ENCODE measurements at places on chromosomes 6 and 20.

DNA sequence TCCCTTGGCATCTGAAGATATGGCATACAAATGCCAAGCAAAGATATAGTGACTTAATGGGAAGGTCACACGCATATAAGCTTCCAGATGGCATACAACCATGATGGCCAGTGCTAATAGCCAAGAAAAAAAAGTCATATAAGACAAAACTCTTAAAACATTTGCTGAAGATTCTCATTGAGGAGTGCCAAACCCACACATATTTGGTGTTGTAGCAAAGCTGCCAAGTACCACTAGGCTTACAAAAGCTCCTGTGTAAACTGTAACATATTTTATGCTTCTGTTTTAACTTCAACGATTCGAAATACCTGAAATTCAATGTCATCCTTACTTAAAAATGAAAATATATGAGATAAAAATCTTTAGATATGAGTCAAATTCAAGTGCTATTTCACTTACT, 123.0 kb downstream of the HMGCLL1 start:
- no peak for DNase-seq

GRCh38 chr6:38259736-38260135, 380.0 kb downstream of the BTBD9 start:
- no peak for DNase-seq

DNA sequence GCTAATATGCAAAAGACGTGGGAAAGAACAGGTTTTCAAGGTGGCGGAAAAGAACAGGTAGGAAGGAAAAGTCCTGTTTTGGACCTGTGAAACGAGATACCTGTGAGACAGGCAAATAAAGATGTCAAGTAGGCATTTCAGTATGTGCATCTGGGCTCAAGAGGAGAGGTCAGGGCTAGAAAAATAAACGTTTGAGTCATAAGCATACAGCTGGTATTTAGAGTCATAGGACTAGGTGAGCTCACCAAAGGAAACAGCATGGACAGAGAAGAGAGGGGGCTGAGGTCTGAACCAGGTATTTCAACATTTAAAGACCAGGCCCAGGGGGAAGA, 14.9 kb downstream of the MTFR2 start:
- DNase-seq = no peak

DNA sequence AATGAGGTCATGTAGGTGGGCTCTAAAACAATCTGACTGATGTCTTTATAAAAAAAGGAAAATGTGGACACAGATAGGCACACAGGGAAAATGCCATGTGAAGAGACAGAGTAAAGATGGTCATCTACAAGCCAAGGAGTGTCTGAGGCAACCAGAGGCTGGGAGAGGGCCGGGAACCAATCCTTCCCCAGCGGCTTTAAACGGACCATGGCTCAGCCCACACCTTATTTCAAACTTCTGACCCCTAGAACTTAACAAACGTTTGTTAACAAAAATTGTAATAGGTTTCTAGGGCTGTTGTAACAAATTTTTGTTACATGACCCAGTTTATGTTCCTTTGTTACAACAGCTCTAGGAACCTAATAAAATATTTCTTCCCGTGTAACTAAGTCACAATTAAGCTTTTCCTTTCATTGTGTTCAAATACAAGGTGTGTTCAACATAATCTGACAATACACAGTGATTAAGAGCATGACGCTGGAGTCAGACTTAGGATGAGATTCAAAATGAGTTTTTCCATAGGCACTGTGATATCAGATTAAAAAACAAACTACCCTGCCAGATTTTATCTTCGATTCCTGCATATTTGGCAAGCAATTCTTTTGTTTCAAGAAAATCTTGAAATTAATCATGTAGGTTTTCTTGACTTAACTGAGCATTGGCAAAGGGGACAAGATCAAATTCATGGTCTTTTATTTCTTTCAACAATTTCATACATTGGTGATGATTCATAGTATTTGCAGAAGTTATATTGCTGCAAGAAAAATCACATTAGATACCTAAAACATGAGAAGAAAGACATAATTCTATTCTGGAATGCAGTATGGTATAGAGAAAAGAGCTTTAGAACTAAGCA, 169.5 kb upstream of the RIPOR2 start:
- DNase-seq = no peak

GRCh38 chr6:20729086-20729485, 194.8 kb downstream of the CDKAL1 start:
- DNase-seq = no peak

DNA sequence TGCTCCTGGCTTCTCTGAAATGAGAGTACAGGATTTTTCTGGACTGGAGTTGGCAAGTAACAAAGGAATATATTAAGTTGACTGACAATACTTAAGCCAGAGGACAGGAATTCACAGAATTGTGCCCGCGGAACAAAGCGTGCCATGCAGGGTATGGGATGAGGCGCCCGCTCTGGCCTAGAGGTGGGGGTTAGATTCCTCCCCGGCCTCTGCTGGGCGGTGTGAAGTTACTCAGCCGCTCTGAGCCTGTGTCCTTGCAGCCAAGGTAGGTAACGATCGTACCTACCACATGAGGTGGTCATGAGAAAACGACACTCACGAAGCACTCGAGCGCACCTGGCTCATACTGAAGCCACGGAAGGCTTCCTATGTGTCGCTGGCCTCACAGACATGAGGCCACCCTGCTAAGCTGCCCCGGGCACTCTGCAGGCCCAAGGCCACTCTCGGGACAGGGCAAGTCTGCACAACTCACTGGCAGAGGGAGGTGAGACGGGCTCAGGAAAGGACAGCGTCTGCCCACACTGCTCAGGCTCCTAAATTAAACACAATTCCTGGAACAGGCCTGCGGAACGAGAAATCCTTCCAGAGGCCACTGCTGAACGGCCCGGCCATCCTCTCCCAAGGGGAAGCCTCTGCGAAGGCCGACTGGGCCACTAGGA, 70.8 kb downstream of the PSMG4 start:
- DNase-seq = no peak

DNA sequence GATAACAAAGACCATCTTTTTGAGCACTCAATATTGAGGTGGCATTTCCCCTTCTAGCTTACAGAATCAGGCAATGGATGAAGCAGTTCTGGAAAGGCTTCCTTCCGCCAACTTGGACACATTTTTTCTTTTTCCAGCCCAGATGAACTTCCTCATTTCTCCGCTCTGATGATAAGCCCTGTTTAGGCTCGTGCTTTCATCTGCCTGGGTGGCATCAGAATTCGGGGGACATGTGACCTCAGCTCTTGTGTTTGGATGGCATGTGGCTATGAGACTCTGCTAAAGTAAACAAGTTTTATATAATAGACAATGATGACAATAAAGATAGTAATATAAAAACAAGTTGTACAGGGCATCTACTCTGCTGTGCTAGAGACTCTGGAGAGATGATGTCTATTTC, 796.7 kb downstream of the DHX35 start:
- DNase-seq = no peak

DNA sequence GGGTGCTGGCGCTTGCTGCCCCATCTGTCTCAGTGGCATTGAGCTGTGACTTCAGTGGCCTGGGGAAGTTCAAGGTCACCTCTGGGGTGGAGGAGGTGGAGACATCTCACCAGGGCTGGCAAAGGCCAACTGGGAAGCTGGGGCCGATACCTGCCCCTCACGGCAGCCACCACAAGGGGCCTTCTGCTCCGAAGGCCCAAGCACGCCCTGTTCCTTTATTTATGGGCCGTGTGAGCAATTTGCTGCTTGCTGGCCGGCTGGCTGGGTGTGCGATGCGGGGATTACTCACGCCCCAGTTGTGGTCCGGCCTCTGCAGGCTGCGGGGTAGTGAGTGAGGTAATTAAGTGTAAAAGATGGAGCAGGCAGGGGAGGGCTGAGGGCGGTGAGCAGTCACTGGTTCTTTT, 13.2 kb upstream of the SCRT2 start:
- no peak for DNase-seq

GRCh38 chr20:41029150-41029901, 704 bp downstream of the TOP1 start:
- DNase-seq = peak; percentile 63

DNA sequence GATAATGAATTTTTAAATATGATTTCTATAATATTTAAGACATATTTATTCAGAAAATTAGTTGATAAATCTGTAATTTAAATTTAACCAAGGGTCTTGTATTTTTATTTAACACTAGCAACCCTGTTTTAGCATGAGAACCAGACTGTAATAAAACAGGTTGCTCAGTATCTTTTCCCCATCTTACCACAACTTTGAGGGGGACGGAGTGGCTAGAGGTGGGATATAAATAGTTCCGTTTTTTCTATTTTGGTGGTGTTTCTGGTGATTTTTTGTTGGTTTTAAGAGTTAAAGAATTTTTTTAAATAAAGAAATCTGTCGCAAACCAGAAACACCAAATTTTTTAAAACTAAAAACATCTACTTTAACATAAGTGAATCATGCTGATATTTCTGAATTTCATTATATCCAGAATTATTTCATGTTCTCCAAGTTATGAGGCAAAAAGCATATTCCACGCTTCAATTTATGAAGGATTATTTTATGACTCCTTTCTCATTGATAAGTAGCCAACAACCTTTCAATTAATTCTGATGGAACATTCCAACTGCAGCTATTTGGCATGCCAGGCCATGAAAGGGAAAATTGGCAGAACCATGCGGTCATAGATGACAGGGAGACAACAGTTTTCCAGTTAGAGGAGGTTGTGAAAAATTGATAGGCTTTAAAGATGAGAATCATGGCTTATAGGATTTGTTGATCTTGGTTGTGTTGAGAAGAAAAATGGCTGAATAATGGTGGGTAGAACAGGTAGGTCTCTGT, 151.9 kb upstream of the CARMIL1 start:
- DNase-seq = no peak

- peak; percentile 8 for DNase-seq
Observed at GRCh38 chr20:59022754-59023153, 3.5 kb downstream of the TUBB1 start.

DNA sequence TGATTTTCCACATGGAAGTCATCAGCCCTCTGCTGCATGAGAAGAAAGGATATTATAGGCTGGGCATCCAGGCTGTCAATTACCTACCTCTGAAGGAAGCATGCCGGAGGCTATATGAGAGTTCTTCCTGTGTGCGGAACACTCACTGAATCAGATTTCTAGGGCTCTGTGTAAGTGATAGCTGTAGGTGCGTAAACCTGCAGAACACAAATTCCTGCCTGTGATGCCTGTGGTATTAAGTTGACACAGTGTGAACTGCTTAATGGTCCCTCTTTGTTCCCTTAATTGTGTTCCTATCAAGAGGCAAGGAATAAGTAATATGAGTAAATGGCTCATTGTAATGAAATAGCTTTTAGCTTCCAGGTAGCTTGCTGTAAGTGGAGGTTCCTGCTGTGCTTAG, 103.3 kb downstream of the ANKS1A start:
- no peak for DNase-seq

DNA sequence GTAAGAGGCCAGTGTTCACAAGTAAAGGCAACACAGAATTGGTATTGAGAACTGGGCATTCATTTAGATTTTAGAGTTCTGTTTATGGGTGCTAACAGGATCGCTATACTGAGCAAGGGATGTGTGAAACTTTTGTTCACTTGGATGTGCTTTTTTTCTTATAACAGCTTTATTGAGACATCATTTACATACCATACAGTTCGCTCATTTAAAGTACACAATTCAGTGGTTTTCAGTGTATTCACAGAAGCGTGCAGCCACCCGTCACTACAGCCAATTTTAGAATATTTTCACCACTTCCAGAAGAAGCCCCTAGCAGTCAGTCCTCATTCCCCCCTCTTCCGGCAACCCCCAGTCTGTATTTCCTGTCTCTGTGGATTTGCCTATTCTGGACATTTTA, 48.7 kb downstream of the GFRA4 start:
- no peak for DNase-seq

- no peak for DNase-seq
Observed at GRCh38 chr6:139497345-139497961, 123.0 kb upstream of the CITED2 start.

DNA sequence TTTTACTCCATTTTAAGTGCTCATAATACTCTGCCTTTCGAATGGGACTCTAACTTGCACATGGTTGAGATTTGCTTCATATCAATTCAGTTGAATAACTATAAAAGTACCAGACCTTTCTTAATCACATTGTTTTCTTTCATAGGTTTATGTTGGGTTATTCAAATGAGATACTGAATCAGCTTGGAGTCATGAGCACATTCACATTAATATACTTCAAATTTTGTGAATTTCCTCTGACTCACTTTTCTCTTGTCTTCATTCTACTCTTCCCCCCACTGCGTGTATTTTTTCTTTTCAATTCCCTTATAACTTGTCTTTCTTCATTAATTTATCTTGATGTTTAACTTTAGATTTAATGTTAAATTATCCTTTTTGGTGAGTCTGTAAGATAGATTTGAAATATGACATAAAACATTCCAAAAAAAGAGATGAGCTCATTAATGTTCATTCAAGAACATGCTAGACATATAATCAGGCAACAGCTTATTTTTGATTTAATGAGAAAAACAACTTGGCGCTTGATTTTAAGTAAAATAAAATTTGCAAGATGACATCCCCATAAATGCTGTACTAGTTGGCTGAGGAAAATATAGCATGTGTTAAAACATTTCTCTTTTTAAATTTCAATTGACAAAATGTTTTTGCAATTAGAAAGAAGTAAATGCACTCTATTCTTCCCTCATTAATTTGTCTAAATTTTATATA, 736.0 kb downstream of the CD109 start:
- DNase-seq = no peak

DNA sequence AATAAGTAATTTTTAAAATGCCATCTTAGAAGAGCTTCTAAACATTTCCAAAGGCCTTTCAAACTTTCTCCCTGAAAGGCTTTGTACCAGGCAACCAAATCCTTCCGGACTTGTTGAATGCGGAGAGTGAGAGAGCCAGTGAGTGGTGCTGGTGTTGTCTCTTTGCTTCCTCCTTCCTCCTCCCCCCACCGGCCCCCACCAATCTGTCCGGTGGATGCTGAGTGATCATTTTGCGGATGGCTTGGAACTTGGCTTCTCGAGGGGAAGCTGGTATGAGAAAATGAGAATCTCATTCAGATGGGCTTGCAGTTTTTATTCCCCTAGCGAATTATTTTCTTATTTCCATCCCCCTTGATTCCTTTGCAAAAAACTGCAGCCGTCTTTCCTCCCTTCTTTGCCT, 97.3 kb downstream of the ANKRD60 start:
- no peak for DNase-seq

GRCh38 chr6:41770381-41771057, 9.2 kb downstream of the FRS3 start:
- no peak for DNase-seq

DNA sequence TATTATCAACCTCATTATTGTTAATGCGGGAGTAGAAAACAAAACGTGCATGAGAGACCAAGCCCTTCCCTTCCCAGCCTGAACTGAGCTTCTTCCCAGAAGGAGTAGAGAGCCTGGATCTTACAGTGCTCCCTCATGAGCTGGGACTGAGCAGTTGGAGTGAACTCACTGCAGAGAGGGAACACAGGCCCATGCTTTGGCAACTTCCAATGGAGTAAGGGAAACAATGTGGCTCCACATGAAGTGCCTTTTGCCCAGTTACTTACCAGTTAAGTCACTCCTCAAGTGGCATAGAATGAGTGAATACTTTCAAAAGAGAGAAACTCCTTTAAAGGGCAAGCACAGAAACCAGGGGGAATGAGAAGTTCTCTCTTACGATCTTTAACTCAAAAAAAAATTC, 12.4 kb downstream of the FHL5 start:
- no peak for DNase-seq

GRCh38 chr6:141158740-141159139, 974.0 kb upstream of the GJE1 start:
- DNase-seq = no peak
